ENCODE measurements at places on chromosomes 12 and 14.

GRCh38 chr12:64566122-64566521, 44.2 kb upstream of the RASSF3 start:
- no peak for DNase-seq

DNA sequence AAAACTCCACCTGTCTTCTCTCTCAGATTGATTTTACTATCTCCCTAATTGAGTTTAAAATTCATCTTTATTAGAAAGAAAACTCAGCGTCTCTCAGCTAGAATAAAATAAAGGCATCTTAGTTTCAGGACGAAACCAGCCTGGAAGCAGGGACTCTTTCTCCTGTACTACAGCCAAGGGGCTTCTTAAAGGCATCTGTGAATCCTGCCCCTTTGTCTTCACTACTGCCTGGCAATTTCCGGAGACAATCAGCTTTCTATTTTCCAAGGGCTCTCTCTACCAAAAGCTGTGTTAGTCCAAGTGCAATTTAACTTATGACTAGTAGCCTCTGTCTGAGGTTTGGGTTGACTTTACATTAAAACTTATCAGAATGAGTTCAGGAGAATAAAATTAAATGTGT, 623.3 kb upstream of the FOXG1 start:
- DNase-seq: no peak

GRCh38 chr14:100143934-100144333, 15.5 kb downstream of the DEGS2 start:
- DNase-seq: no peak

DNA sequence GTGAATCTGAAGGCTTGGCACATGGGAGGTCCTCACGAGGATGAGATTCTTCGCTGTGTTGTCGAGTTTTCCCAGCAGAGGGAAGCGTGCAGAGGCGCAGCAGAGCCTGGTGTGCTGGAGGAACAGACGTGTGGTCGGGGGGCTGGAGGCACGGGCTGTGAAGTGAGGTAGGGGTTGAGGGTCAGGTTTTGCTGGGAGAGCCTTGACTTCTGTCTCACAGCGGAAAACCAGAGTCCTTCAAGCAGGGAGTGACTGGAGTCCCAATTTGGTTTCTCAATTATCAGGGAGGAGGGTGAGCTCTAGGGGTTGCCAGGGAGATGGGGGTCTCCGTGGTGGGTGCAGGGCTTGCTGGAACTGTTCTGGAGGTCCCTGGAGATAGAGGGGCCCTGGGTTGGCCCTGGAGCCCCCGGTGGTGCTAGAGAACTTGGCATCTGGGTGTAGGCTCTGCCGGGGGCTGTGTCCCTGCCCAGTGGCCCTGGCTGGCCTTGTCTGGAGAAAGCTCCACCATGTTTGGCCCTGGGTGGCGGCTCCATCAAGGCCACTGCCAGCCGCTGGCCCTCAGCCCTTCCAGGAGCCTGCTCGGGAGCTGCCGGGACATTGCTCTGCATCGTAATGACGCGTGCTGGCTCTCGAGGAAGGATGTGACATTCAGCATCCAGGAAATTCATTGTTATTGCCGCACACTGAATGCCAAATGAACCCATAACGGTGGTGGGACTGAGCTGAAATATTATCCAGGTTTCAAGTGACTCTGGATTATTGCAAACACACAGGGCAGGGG, 215.7 kb downstream of the KIF26A start:
- DNase-seq: no peak

GRCh38 chr12:87441511-87441910, 587.7 kb downstream of the C12orf50 start:
- DNase-seq: no peak

- no peak for DNase-seq
Observed at GRCh38 chr14:68916358-68916941, 62.7 kb downstream of the ACTN1 start.

- peak; percentile 15 for DNase-seq
Observed at GRCh38 chr14:85387181-85387580, 142.8 kb upstream of the FLRT2 start.

DNA sequence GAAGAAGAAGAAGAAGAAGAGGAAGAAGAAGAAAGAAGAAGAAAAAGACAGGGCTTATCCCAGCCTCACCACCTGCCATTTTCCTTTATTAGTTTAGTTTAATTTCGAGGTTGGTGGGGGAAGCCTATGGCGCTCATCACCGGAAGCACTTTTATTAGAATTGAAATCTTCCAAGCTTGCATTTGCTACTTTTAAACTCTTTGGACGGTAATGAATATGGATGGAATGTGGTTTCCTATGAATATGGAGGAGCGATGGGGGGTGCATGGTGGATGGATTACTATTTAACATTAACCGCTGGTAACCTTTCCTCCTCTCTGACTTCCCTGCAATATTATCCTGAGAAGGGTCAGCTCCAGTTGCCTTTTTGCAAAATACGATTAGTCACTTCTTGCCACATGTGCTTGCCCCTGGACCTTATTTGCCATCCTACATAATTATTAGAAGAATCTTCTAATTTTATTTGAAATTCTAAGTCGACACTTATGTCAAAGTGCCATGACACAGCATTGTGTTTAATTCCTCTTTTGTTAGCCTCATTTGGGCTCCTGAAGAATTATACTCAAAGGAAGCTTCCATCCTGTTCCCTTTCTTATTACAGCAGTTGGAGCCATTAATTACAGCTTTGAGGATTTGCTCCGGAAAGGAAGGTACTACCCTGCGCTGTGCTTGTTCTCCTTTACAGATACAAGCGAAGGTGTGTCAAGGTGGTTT, 424.5 kb downstream of the VRK1 start:
- DNase-seq: no peak

- DNase-seq: no peak
Observed at GRCh38 chr14:54920052-54920451, 17.4 kb upstream of the GCH1 start.

GRCh38 chr14:99824776-99825175, 31.6 kb downstream of the EML1 start:
- no peak for DNase-seq

DNA sequence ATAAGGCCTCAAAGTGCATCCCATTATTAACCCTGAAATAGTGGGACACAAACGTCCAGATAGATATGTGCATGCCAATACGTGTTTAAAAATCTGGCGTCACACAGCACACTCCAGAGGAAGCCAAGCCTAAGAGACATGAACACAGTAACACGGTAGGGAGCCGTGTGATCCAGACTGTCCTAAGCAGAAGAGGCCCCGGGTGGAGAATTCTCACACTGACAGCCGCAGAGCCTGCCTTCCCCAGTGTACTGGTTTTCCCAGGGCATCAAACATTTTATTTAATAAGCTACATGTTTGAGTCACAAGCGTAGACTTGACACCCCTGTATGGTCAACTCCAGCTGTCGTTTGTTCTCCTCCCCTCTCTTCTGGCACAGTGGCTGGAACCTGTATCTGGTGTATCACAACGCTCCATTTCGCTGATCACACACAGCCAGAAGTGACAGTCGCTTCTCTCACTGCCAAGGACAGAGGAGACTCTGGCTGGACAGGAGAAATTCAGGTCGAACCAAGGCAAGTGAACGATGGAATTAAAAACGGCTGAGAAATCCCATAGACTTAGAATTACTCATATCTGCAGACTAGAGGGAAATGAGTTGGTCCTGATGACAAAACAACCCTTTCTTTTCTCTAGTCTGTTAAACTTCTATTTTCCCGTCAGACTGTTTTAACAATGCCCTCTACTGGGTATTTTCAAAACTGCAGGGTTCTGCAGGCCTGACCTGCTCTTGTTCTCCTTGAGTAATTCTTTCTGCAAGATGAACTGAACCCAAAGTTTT, 359.9 kb downstream of the RGS6 start:
- peak; percentile 57 for DNase-seq

- no peak for DNase-seq
Observed at GRCh38 chr14:95831468-95831867, 45.2 kb upstream of the TUNAR start.

DNA sequence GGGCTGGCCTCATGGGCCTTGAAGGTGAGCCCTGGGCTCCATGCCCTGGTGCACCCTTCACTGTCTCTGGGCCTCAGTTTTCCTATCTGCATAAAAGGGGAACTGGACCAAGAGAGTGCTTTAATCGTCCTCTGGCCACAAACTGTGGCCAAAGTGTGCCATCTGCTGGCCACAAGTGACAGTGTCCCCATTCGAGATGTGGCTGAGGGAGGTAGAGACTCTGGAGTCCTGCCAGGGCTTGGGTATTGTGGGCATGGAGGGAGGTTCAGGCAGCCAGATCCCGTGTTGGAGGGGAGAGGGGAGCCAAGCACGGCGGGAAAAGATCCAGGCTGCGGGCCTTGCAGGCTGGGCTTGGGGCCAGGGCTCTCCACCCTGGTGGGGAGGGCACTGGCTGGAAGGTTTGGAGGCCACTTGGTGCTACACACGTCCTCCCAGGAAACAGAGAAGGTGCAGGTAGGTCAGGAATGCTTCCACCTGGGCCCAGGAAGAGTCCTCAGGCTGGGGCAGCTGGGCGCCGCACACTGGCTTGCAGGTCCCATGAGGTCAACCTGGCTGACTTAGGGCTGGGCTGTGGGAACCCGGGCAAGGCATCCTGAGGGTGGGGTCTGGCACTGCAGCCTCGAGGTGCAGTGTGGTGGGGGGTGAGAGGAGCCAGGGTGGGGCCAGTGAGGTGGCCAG, 7.3 kb upstream of the KIF26A start:
- DNase-seq: peak; percentile 22

- no peak for DNase-seq
Observed at GRCh38 chr14:104927901-104928300, 3.2 kb downstream of the PLD4 start.

- peak; percentile 79 for DNase-seq
Observed at GRCh38 chr14:26598081-26598671, 343 bp upstream of the NOVA1 start.

DNA sequence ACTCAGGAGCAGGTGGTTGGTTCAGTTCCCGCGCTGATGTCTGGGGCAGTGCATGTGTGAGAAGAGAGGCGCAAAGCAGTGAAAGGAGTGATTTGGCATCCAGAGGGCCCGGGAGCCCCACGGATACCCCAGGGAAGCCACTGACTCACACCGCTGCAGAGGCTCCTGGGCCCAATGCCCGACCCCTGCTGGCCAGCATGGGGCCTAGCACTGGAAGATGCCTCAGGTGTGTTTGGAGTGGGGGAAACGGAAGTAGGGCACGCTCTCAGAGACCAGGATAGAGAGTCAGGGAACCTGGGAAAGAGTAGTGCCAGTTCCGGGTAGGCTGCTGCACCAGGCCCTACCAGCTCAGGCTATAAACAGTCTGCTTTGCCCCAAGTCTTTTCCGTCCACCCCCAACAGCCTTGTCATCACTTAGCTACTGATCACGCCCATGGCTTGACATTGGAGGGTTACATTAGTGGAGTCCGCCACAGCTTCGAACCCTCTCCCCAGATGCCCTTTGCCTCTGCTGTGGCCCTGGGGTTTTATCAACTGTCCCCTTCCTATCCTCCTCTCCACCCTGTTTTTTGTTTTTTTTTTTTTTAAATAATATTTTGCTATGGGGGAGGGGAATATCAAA, 9.5 kb upstream of the CSAD start:
- peak; percentile 76 for DNase-seq

DNA sequence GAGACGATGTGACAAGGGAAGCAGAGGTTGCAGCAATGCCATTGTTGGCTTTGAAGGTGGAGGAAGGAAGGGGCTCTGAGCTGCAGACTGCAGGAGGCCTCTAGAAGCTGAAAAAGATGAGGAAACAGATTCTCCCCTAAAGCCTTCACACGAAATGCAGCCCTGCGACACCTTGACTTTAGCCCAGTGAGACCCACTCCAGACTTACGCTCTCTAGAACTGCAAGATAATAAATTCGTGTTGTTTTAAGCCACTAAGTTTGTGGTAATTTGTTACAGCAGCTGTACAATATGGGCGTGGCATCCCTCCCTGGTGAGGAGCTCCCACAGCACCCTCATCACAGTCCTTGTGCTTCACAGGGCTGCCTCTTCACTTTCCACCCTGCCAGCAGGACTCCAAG, 53.2 kb downstream of the GOLGA5 start:
- DNase-seq: peak; percentile 6

- peak; percentile 36 for DNase-seq
Observed at GRCh38 chr12:101891462-101891971, 14.1 kb downstream of the DRAM1 start.

- peak; percentile 87 for DNase-seq
Observed at GRCh38 chr12:75658901-75659823, 147.8 kb upstream of the KRR1 start.
